ENCODE measurements at places on chromosomes 6 and 20.

DNA sequence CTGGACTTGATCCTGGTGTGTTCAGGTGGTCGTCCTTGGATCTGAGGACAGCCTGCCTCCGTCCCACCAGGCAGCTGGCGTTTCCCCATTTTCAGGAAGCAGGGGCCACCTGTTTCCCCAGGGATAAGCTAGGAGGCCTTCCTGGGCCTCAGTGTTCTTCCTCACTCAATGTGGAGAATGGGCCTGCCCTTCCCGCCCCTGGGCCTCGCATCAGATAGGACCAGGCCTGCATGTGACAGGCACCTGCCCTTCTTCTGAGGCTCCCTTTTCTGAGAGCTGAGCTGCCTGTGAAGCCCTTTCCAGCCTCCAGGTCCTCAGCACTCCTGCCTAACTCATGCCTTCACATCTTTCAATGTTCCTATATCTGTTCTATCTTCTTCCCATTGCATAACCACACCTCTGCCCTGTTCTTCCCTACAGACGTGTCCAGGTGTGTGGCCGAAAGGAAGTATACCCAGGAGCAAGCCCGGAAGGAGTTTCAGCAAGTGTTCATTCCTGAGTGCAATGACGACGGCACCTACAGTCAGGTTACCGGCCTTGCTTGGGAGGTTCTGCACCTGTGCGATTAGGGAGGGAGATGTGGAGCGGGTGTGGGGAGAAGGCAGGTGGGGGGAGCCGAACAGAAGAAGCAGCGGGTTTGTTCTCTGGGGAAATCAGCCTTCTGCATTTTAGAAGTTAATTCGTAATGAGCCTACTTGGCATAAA is 85.1 kb downstream of the SMOC2 start:
- no peak for DNase-seq

- DNase-seq, result no peak
Measured at GRCh38 chr6:92125681-92126080, 1293.7 kb downstream of the EPHA7 start.

- no peak for DNase-seq
Measured at GRCh38 chr6:113763876-113764275, 93.3 kb upstream of the MARCKS start.

GRCh38 chr20:17042122-17042521 is 184.7 kb upstream of the PCSK2 start:
- no peak for DNase-seq

DNA sequence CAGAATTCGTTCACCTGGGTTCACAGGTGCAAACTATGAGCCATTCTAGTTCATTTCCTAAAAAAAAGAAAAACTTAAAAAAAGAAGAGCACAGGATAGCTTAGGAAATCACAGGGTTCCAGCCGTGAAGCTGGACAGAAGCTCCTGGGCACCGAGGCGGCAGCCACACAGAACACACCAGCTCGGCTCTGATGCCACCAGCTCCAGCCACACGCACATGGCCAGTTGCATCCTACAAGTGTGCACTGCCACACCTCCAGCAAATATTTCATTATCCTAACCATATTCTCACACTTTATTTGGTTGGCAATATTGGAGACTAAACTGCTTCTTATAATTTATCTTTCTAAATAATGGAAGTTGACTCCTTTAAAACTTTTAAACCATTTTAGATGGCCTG is 26.2 kb upstream of the AFDN start:
- no peak for DNase-seq

DNA sequence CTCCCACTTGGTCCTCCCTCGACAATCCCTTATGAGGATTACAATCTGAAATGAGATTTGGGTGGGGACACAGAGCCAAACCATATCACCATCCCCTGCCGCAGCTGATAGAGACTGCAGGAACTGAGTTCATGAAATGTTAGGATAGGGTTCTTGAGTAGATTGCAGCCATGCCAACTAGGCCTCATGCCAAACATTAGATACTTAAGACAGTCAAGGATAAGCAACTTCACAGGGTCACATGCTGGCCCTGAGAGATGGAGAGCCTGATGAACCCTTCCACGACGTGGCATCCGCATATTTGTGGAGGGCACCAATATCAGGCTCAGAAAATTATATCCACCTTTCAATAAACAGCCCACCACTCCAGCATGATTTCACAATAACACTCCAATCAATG is 121.3 kb downstream of the ALDH8A1 start:
- no peak for DNase-seq

DNA sequence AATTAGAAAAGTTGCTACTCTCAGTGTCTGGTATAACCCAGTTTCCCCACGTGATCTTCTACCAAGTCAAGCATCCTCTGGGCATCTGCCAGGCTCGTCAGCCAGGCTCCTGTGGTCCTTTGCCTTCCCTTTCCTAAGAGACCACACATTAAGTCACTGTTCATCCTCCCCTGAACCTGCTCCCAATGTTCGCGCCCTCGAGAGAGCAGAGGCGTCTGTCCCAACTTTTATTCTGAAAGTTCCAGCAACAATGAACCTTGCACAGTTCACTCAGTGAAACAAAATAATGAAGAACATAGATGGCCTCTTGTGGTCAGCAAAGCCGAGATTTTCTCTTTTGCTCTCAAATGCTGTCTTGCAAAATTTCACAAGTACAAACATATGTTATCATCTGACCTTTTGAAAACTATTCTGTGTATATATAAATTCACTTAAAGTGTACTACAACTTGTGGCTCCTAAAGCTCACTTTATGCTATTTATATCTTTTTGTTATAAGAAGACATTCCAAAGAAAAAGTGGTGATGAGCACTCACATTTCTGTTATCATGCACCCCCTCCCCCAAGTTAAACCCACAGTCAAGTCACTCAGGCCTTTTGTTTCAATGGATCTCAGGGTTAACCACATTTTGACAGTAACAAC is 39.2 kb upstream of the NHSL1 start:
- no peak for DNase-seq

DNA sequence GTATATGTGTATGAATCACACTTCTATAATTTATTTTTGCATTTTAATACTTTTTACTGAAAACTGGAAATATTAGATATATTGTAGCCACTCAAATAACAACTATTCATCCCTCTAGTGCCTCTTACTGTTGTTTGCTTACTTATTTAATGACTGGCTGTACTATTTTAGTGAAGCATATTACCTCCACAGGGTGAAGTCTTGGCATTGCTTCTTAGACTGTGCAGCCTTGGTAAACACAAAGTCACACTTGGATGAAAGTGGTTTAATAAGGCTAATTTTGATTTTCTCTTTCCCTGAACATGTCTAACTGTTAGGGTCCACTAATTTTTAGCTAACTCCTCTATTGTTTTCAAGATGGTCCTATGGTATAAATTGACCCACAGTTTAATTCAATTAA is 1043.2 kb upstream of the ADGRB3 start:
- no peak for DNase-seq

DNA sequence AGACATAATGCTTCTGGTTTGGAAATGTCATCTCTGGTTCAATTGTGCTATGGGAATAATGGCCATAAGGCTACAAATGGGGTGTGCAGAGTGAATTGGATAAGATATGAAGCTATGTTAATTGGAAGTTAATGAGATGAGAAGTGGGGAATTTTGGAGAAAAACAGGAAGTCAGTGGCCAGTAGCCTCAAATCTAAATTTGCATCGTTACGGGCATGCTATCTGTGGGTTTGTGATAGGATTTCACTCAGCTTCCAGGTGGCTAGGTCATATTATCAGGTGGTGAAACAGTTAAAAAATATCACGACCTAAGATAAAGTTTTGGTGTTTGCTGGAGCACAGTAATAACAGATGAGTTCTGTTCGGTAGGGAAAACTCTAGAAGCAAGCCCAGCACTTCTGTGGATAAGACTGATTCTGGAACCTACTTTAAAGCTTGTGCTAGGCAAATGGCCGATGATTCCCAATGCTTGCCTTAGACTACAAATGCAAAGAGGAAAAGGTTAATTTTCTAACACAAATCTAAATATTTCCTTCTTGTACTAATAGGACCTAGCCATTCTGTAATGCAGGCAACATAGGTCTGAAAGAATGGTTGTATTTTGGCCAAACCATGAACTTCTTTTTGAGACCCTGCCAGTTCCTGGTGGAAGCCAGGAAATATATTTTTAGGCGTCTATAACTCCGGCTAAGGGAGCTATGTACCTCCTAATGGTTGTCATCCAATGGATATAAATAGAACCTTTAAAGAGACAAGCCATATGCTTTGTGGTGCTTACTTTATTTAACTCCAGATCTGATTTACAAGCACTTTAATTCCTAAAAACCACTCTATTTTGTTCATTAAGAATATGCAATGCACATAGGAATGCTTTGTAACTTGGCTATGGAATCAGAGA is 111.0 kb downstream of the PLCB1 start:
- DNase-seq, result no peak

DNA sequence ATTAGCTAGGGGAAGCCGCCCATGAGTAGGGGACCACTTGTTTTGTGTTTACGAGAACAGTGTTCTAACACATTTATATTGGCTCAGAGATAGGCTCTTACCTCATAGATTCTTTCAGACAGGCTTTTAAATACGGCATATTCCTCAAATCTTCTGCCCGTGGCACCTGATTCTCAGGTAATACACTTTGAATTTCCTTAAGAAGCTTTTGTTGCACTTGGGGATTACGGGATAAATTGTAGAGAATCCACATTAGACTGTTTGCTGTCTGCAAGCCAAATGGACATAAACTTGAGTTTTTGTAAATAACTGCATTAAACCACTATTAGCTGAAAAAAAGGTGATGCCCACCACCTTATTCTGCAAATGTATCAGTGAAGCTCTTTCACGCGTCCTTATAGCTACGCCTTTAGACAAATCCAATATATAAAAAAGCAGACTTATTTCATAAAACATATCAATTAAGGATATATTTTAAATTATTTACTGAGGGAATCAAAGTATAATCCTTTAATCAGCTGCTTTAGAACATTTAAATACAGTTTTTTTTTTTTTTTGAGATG is 14.8 kb downstream of the CYP24A1 start:
- no peak for DNase-seq

Measured in dorsolateral prefrontal cortex (tissue), 122 donors.